ENCODE measurements at places on chromosomes 5 and 9.

- DNase-seq, result no peak
These were observed 42.5 kb downstream of the ADAMTS16 start for GRCh38 chr5:5182508-5183188.

DNA sequence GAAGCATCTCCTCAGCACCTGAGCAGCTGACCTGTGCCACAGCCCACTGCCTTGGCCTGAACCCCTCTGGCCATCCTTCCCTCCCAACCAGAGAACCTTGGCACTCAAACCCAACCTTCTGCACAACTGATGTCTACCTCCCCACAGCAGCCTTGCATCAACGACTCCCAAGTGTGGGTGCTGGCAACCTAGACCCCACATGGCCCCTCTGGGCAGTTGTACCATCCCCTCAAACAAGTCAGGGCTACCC lies 10.3 kb downstream of the SEPTIN8 start:
- DNase-seq, result no peak

DNA sequence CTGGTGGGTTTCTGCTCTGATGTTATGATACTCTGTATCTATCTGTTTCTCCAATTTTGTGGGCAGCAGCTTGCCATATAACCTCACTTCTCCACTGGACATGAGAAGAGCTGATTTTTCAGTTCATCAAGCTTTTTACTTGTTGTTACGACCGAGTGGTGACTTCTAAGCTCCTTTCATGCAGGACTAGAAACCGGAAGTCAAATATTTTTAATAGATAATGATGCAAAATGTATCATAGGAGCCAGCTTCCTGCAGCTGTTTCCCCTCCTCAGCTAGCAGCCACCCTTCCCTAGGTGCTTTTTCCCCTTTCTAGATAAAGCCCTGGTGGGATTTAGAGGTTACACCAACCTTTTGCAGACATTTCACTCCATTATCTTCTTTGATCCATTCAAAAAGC lies 17.0 kb upstream of the ADAM19 start:
- no peak for DNase-seq

DNA sequence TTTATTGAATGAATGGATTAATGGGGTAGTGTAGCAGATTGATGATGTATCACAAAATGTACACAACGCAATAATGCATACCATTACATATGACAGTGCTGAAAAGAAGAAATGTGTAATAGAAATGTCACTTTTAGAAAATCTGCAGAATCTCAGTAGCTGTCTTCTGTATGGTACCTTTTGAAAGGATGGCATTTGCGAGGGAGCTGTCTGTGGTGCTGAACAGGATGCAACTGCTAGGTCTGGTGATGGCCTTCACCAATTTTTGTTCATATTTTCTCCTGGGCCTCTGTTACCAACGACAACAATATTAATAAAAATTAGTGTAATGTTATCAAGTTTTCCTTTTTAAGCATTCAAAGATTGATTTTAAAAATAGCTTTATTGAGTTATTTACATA lies 36.2 kb upstream of the OTULIN start:
- DNase-seq, result peak; percentile 7

- no peak for DNase-seq
These were observed 18.7 kb downstream of the DAPK1 start for GRCh38 chr9:87516222-87516925.

GRCh38 chr5:53488195-53488722 lies 7.8 kb downstream of the FST start:
- no peak for DNase-seq

DNA sequence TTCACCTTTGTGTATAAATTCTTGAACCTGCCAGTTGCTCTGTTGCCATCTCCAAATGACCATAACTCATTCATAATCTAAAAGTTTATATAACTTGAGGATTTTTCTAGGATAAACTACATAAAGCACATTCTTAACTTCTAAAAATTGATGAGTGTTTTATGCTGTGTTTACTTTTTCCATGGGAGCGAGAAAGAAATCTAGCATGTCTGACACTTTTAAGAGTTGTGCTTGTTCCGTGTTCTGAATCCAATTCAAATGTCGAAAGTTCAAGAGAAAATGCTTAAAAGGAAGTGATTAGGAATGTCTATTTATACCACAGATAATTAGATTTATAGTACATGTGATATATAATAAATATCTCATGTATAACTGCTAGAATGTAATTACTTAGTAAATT lies 154.4 kb downstream of the DEPDC1B start:
- no peak for DNase-seq

GRCh38 chr5:135344349-135344748 lies 54.7 kb downstream of the MACROH2A1 start:
- DNase-seq, result no peak

GRCh38 chr9:98218562-98219363 lies 26.3 kb upstream of the CORO2A start:
- DNase-seq, result no peak

DNA sequence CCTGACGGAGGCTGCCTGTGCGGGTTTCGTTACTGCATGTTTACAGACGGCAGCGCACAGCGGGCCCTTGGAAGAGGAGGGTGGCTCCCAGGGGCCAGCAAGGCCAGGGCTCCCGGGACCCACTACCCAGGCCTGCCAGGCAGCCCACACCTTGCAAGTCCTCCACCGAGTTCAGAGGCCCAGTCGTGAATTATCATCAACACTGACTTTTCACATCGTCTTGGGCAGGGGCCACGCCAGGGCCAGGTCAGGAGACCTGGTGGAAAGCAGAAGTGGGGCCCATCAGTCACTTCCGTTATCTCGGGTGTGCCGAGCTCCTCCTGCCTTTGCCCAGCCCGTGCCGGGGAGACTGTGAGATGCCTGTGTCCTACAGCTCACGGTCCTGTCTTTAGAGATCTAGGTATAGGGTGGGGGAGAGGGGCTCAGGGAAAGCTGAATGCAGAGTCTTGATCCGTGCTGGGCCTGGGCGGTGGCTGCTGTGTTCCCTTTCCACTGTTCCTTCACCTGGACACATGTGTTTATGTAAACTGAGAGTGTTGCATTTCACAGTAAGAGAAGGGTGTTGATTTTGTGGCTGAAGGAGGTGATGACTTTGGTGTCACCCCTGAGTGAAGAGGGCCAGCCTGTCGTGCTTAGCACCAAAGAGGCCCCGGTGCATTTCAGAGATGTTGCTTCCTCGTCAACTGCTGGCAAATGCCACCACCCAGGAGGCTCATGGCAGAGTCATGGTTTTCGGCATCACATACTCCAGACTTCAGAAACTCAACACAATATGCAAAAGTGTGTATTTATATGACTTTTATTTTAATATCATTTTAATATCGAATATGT lies 175.2 kb downstream of the GAPVD1 start:
- DNase-seq, result no peak

GRCh38 chr9:76603448-76603895 lies 144.5 kb downstream of the GCNT1 start:
- no peak for DNase-seq

GRCh38 chr5:116517488-116517887 lies 57.1 kb downstream of the SEMA6A start:
- no peak for DNase-seq

DNA sequence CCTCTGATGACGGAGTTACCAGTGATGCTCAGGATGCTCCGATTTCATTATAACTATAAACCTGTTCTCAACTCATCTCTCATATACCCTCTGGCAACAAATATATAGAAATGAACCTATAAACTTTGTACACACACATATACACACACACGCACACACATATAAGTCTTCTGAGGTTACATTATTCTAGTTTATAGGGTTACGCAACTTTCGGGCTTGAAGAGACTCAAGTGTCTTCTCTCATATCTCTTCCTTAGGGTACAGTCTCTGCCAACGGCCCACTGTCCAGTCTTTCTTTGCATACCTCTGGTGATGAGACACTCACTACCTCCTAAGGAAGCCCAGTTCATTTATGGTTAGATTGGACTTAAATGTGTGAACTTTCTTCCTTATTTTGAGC lies 69.4 kb upstream of the TBC1D2 start:
- no peak for DNase-seq

GRCh38 chr9:131302244-131303075 lies 12.9 kb downstream of the PLPP7 start:
- DNase-seq, result no peak

DNA sequence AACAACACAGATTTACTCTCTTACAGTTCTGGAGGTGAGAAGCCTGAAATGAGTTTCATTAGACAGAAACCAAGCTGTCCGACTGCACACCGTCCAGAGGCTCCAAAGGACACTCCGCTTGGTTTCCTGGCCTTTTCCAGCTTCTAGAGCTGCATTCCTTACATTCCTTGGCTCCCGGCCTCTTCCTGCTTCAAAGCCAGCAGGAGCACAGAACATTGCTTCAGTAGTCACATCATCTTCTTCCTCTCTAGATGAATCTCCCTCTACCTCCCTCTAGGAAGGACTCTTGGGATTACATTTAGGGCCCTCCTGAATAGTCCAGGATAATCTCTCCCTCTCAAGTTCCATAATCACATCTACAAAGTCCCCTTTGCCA lies 213.3 kb downstream of the CDK5RAP2 start:
- DNase-seq, result no peak

- DNase-seq, result no peak
These were observed 1163.4 kb upstream of the CDH6 start for GRCh38 chr5:30030101-30030500.

GRCh38 chr5:65695896-65696295 lies 26.0 kb downstream of the SGTB start:
- no peak for DNase-seq

GRCh38 chr9:21095561-21095960 lies 17.8 kb upstream of the IFNB1 start:
- DNase-seq, result no peak

GRCh38 chr9:78811622-78812276 lies 514.8 kb downstream of the PSAT1 start:
- DNase-seq, result no peak

GRCh38 chr9:76756941-76757673 lies 7.1 kb upstream of the PCA3 start:
- DNase-seq, result no peak

- DNase-seq, result no peak
These were observed 56.4 kb downstream of the GCNT4 start for GRCh38 chr5:74995926-74996325.

DNA sequence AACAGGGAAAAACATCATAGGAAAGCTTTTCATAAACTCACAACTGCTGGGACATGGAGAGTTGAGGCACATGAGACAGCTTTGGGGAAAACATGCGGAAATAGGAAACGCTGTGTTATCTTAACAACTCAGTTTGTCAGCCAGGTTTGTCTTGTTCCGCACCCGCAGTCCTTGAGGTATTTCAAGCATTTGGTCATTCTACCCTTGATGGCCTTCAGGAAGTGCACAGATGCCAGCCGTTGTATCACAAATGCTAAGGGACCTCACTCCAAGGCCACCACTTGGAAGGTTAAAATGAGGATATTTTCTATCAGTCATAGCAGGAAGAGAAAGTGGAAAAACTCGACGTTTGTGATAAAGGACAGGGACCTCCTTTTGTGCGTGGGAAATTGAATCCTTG lies 83.8 kb downstream of the TRIO start:
- DNase-seq, result no peak

- no peak for DNase-seq
These were observed 485.1 kb upstream of the PAPPA start for GRCh38 chr9:115668521-115668920.

DNA sequence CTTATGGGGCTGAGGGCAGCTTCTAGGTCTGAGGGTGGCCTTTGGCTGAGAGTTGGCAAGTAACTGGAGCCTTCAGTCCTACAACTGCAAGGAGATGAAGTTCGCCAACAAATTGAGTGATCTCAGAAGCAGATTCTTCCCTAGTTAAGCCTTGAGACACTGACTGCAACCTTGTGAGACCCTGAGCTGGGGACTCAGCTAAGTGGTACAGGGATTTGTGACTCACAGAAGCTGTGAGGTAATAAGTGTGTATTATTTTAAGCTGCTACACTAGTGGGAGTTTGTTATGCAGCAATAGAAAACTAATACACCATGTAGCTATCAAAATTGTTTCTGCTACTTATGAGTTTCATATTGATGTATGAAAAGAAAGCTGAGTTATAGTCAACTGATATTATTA lies 279.2 kb downstream of the PIK3R1 start:
- DNase-seq, result no peak

- peak; percentile 85 for DNase-seq
These were observed 35.4 kb upstream of the STING1 start for GRCh38 chr5:139517683-139518564.

DNA sequence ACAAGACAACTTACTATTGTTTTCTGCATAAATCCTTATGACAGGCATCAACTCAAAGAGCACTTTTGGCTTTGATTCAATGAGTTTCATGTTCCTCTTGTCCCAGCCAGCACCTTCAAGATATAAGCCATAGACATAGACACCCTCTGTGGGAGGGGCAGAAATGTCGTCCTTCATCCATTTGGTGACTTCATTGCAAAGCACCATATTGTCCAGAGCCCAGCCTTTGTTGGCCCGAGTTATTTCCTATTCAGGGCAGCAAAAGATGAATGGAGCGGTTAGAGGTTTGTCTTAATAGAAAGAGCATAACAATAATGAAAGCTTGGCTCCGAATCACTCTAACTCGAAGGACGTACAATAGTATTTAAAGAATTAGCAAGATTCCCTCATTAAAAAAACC lies 243.9 kb downstream of the DNAH5 start:
- DNase-seq, result no peak

DNA sequence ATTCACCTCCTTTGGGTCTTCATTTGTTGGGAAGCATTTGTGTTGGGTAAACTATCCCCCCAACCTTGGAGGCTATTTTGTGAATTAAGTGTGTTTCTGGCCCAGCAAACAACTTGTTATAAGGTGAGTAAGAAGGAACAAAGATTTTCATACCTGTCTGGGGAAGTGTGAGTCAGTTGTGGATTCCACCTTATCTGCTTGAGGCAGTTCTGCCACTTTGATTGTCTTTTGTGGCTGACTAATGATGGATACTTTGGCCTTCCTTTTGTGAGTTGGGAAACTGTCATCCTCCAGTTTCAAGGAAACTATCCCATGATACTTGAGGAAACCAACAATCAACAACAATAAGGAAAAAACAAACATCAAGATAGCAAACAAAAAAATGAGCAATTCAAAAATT lies 24.6 kb upstream of the CER1 start:
- DNase-seq, result no peak

DNA sequence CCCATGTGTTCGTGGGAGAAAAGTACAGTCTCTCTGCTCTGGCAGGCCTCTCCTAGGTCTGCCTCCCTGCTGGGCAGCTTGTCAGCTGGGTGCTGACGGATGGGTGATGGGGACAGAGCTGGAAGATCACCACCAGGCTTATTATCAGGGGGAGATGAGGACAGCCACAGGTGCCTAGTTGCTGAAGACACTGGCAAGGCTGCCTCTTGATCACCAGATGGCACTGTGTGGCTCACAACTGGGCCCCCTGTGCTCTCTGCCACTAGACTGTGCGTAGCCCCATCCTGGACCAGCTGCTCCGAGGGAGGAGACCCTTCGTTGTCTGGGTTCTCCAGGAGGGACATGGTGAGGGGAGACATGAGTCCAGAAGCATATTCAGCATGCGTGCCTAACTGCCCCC lies 73.0 kb downstream of the KIF24 start:
- no peak for DNase-seq

DNA sequence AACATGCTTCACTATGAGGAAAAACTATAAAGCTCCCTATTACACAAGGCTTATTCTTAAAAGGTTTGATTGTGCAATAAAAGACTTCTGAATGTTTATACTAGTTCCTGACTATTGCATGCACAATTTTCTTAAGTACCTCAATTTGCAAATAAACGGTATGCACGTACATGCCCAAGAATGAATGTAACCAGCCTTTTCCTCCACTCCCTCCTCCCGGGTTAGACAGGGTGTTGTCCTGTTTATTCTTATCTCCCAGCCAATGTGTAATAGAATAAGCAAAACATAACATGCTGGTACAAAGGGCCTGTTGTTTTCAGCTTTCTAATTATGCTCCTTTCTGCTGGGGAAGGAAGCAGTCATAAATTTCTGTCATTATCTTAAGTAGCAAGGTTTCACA lies 79.1 kb downstream of the AOPEP start:
- DNase-seq, result no peak

Data from activated CD4-positive, alpha-beta T cell treated with anti-CD3 and anti-CD28 coated beads, Interleukin-2, amount 50 U/mL, for 24 hours (primary cell).